Heart left ventricle (tissue), 16 donors: ENCODE measurements at places on chromosomes 2 and 18. TPM values are rescaled to one million over a fixed set of nuclear protein-coding genes. Genes with fewer than 3 reads are reported as not detected.

DNA sequence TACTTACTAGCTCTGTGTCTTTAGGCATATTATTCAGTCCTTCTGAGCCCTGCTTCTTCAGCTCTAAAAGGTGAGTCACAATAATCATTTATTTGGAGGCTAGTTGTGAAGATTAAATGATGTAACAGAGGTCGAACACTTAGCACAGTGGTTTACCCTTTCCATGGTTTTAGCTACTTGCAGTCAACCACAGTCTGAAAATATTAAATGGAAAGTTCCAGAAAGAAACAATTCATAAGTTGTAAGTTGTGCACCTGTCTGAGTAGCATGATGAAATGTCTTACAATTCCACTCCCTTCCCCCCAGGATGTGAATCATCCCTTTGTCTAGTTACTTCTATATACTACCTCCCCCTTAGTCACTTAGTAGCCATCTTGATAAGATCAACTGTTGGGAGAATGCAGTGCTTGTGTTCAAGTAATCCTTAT, 217.6 kb upstream of the THUMPD2 start:
- DNase-seq = no peak

- DNase-seq = no peak
These were observed 5.3 kb downstream of the COL3A1 start for GRCh38 chr2:188979187-188980114.

DNA sequence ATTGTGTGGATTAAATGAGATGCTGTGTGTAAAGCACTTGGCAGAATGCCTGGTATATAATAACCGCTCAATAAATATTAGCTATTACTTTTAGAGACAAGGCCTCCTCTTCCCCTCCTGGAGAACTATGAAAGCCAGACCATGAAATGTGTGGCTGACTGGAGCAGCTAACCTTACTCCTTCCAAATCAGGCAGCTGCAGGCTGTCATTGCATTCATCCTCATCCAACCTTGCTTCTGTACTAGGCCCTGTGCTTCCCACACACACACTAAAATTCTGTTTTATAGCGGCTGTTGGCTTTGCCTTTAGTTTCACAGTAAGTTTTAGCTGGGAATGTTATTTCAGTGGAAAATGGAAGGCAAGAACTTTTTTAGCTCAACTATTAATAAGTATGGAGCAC, 10.2 kb upstream of the SP9 start:
- no peak for DNase-seq

GRCh38 chr2:11534746-11535484, 1.1 kb downstream of the GREB1 start:
- no peak for DNase-seq

The CCDC85A gene
- 3.8 TPM for total RNA-seq

The HOXD1 gene
- total RNA-seq = not detected
